ENCODE measurements at places on chromosomes 5 and 9.
A peak's percentile ranks its signal among the peaks of the same experiment; 100 is the strongest.

DNA sequence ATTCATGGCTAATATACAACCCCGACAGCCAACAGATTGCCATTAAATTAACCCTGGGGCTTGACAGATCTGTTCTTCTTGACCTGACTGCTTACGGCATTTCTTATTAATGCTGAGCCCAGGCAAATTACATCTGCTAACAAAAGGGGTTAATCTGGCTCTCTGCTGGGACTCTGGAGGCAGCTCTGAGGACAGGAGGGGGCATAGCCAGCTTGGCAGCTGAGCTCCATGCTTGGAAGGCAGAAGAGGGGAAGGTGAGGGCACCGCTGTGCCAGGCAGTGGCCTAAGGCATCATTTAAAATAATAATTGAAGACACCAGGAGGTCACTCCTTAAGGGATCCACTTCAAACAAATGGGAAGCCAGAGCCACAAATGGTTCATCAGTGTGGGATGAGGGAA lies 126.0 kb upstream of the GPR151 start:
- DNase-seq = no peak

GRCh38 chr9:90775657-90776056 lies 26.0 kb upstream of the SYK start:
- DNase-seq = no peak

DNA sequence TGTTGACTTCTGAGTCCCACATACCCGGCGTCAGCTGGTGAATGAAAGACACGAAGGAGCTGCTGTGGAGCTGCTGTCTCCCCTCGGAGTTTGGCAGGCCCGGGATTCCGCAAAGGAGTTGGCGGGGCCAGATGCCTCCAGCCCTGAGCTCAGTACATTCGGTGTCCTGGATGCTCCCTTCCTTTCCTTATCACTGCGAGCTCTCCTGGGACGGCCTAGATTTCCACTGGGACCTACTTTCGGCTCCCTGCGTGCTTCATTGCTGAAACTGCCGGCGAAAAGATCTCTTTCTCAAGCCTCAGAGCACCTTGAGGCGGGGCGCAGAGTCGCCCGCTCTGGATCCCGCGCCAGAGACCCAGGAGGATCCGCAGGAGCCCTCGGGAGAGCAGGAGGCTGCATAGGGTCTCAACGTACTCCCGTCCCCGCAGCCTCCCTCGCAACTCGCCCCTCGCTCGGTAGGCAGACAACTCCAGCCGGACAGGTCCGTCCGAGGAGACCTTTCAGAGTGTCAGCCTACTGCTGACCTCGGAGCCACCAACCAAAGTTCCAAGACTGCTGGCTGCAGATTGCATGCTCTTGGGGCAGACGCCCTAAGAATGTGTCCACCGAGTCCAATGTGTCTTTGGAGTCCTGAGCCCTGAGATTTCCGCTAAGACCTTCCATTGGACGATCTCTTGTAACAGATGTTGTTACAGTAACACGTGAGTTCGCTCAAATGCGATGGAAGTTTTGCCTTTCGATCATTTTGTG lies 6.1 kb downstream of the ANXA2R start:
- no peak for DNase-seq

GRCh38 chr9:131630205-131630831 lies 85.0 kb downstream of the PRRT1B start:
- DNase-seq = peak; percentile 91

DNA sequence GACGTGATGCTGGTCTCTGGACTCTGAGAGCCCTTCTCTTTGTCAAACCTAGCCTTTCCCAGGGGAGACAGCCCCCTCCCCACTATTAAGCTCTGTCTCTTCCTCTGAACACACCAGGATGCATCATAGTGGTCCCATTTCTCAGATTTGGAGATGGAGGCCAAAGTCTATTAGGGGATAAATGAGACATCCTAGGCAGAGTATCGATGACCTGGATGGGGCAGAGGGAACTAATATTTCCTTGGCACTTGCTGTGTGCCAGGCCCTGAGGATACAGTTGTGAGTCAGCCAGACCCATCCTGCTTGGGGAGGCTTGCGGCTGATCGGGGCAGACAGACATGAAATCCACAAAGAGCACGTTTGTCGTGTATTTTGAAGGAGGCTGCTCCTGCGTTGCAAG lies 5.2 kb downstream of the DNM1 start:
- no peak for DNase-seq

- DNase-seq = peak; percentile 19
These were observed at the start of gene SH3PXD2B for GRCh38 chr5:172454358-172455086. TSS of gene SH3PXD2B (minus strand) at chr5:172454525. CDS start at chr5:172454352, 173 bp downstream.

- no peak for DNase-seq
These were observed 22.6 kb downstream of the CNTFR start for GRCh38 chr9:34566972-34567371.

DNA sequence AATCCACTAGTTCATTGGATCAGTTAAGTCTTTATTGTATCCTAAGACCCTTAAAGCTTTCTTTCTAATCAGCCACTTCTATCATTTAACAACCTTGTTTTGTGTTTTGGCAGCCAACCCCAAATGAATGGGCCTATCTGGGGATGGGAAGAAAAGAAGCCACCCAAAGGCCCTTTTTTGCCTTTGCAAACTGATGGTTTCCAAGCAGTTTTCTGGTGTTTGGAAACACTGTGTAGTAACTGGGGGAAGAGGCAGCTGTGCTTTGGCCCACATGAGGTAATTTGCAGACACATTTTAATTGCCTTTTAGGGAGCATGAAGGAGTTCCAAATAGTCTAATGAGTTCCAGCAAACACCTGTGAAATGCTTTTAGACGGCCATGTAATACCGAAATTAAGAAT lies 1751.3 kb upstream of the WWC1 start:
- no peak for DNase-seq

- no peak for DNase-seq
These were observed 138.5 kb downstream of the SLC24A2 start for GRCh38 chr9:19650312-19650711.

DNA sequence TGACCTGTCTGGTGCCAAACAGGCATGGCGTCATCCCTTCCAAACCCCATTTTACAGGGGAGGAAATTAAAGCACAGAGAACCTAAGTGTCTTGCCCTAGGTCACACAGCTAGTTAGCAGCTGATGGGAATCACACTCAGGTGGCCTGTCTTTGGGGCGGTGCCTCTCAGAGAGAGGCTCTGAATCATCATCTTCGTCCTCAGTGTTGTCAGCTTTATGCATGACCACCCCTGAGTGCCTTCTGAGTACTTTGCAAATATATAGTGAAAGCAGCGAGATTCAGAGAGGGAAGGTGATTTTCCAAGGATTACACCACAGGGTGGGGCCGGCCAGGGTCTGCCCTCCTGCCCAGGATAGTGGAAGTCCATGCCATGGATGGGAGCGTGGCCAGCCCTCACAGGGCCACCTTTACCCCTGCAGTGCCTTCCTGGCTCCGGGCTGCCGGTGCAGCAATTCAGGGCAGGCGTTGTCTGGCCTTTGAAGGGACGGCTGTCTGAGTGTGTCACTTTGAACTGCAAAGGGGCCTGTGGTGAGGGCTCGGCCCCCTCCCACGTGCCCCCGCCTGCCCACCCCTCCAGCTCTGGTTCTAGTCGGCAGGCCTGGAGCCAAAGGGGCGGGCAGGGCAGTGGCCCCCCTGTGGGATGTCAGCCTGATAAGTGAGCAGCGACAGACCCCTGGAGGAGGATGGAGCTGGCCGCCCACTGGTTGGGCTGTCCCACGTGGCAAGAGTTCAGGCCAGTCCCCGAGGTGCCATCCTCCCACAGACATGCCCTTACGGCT lies 16.9 kb downstream of the LMX1B start:
- no peak for DNase-seq

GRCh38 chr9:69621730-69622460 lies 50.3 kb downstream of the APBA1 start:
- no peak for DNase-seq

DNA sequence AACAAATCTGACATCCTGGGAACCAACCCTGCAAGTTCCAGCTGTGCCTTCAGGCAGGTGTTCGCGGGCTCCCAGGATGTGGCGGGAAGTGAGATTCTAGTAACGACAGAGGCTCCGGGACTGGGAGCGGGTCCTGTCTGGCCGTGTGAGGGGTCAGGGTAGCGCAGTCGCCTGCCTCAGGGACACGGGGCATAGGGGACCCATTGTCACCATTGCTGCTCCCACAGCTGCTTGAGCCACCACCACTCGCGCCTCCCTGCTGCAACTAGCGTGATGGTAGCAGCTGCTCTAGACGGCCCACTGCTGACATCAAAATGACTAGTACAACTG lies 468.5 kb downstream of the CDH9 start:
- DNase-seq = no peak

GRCh38 chr5:73266176-73266738 lies 93.3 kb downstream of the TMEM174 start:
- no peak for DNase-seq

GRCh38 chr9:113876151-113876992 lies at the start of gene ZNF618:
TSS of gene ZNF618 (plus strand) at chr9:113876309. CDS start at chr9:113876381, 72 bp downstream.
- no peak for DNase-seq

DNA sequence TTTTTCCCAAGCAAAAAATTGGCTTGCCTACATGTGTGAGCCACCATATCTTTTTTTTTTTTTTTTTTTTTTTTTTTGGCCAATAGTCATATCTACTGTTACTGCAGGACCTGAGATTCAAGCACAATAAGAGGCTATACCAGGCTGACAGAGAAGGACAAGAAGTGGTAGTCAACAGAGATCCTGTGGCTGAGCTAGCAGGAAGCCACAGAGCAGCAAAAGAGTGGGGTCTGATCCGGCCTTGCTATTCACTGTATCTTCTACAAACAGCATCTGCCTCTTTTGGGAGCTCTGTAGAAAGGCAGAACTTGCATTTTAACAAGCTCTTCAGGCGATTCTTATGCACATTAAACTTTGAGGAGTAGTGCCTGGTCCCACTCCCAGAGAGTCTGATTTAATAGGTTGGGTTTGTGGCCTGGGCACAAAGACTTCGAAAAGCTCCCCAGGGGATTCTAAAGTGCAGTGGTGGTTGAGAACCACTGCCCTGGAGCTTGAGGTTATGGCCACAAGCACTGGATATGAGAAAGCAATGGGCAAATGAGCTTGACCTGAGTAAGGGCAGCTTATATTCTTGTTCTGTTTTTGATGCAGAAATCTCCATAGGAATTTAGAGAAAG lies 162.8 kb downstream of the PIK3R1 start:
- peak; percentile 21 for DNase-seq

DNA sequence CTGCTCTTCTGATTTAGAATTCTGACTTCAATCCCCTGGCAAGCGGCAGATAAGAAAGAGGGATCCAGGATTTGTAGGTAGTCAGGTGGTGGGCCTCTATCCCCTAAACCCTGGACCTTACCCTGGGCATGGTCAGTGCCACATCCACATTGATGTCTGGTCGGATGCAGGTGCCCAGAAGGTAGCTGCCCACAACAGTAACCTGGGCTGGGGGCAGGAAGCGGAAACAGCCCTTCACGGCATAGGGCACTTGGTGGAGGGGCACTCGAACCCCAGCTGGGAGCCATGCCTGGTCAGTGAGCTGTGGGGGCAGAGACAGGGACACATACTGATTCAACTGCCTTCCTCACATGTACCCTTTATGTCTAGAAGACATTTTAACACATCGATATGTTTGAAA lies 3.8 kb downstream of the NOL6 start:
- no peak for DNase-seq

DNA sequence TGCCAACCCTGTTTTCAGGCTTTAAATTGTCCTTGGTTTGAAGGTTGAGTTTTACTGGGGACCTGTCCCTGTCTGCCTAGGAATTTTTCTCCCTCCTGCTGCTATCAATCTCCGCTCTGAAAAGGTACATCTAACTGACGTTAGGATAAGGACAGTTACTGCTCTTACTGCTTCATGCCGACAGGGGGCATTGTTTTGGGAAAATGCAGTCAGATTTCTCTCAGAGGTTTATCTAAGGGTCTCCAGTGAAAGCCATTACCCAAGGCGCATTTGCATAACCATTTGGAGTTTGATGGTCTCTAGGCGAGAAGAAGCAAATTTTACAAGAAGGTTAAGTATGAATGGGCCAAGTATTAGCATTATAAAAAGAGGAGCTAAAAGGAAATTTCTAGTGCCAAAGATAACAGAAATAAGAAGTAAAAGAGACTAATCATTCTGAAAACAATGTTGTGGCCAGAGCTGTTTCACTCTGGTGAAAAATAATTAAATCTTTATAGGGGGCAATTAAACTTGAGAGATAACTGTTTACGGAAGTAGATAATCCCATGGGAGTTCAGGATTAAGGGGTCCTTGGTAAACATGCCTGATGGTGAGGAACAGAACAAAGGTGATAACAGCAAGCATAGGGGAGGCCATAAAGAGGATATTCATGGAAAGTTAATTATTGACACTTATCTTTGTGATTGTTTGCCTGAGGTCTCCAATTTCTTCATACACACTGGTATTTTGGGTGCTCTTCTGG lies 605.0 kb downstream of the MTRR start:
- DNase-seq = no peak

DNA sequence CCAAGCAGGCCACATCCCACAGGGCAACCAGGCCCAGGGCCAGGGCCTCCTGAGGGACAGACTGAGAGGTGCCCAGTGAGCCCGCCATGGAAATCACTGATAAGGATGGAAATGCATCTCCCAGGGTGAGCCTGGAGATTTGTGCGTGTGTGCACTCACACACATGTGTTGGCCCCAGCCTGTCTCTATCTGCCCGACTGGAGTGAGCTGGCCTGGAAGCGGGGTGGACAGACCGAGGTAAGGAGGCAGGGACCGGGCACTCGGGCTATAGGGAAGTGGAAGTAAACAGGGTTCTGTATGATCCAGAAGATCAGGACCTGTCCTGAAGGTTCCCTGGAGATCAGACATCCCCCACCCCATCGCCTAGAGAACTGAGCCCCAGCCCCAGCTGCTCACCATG lies 17.4 kb downstream of the GFI1B start:
- no peak for DNase-seq

- no peak for DNase-seq
These were observed 41.6 kb downstream of the KIAA1191 start for GRCh38 chr5:176319827-176320554.

GRCh38 chr5:61363401-61364114 lies 31.5 kb downstream of the ZSWIM6 start:
- no peak for DNase-seq

- DNase-seq = no peak
These were observed 28.7 kb downstream of the LCP2 start for GRCh38 chr5:170268884-170269283.

DNA sequence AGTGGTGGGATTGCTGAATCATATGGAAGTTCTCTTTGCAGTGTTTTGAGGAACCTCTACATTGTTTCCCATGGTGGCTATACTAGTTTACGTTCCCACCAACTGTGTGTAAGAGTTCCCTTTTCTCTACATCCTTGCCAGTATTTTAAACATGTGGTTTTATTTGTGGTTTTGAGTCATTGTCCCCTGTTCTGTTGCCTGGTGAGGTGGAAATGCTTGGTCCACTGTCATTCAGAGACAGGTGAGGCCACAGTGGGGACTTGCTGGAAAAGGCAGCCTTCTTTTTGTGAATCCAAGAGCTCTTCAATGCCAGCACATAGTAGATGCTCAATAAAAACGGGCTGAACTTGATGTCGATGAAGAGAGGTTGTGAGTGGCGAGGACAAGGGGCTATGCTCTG lies 44.2 kb downstream of the SH3PXD2B start:
- peak; percentile 12 for DNase-seq

GRCh38 chr5:73298772-73299630 lies 126.0 kb downstream of the TMEM174 start:
- no peak for DNase-seq

GRCh38 chr5:54463713-54464112 lies 8.2 kb downstream of the HSPB3 start:
- DNase-seq = no peak

- peak; percentile 39 for DNase-seq
These were observed 413 bp downstream of the JADE2 start for GRCh38 chr5:134525683-134526482.

GRCh38 chr9:25584611-25585010 lies 93.6 kb downstream of the TUSC1 start:
- DNase-seq = no peak

- DNase-seq = no peak
These were observed 6.7 kb downstream of the NRARP start for GRCh38 chr9:137295238-137295811.

Measured in stimulated activated naive B cell treated with anti-CD40 and anti-IgM and Interleukin-4, amounts not matched to agents 10 μg/mL and 1 μg/mL and 100 μg/mL, for 72 hours (primary cell).